Mesenchymal stem cell (in vitro differentiated cells and primary cell): ENCODE measurements at places on chromosomes 12 and 14.
A peak's percentile ranks its signal among the peaks of the same experiment; 100 is the strongest.

- H3K4me3 ChIP-seq, result no peak overlapping the region
- H3K27ac ChIP-seq, result no peak overlapping the region
- H3K4me1 ChIP-seq, result no peaks in the 10 kb centered on the region
- DNase-seq, result no peak
These were observed 67.0 kb downstream of the SDR9C7 start for GRCh38 chr12:56867216-56867615.

GRCh38 chr12:21659383-21659782, 1.7 kb upstream of the LDHB start:
- DNase-seq, result no peak
- H3K27me3 ChIP-seq, result no peaks in the 10 kb centered on the region
- peaks cover 3% of the 10 kb centered on the region for H3K4me1 ChIP-seq
- peaks cover 3% of the 10 kb centered on the region for H3K36me3 ChIP-seq

- H3K27me3 ChIP-seq, result no peaks in the 10 kb centered on the region
- peak; percentile 45 for DNase-seq
- no peak overlapping the region for H3K4me3 ChIP-seq
These were observed 15.9 kb downstream of the CFAP251 start for GRCh38 chr12:121934309-121934664.

- H3K27me3 ChIP-seq, result no peaks in the 10 kb centered on the region
- no peak overlapping the region for H3K27ac ChIP-seq
- DNase-seq, result no peak
- H3K4me1 ChIP-seq, result peaks cover 10% of the 10 kb centered on the region
These were observed 14.6 kb upstream of the UBC start for GRCh38 chr12:124928912-124929530.

DNA sequence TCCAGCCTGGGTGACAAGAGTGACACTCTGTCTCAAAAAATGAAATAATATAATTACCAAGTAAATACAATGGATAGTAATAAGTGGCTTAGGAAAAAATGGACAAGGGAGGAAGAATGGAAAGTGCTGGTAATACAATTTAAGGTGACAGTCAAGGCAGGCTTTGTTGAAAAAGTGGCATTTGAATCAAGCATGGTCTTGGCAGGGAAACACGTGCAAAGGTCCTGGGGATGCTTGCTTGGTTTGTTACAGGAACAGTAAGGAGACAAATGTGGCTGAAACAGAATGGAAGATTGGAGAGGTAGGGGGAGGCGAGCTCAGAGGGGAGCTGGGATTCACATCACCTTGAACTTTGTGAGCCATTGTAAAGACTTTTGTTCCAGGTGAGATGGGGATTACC, 153.2 kb downstream of the TMEM132C start:
- H3K36me3 ChIP-seq, result no peaks in the 10 kb centered on the region
- H3K27ac ChIP-seq, result no peak overlapping the region
- H3K27me3 ChIP-seq, result no peaks in the 10 kb centered on the region
- DNase-seq, result no peak
- no peaks in the 10 kb centered on the region for H3K4me1 ChIP-seq

- H3K36me3 ChIP-seq, result no peaks in the 10 kb centered on the region
- H3K27ac ChIP-seq, result no peak overlapping the region
- H3K27me3 ChIP-seq, result no peaks in the 10 kb centered on the region
These were observed 211.8 kb downstream of the NEDD1 start for GRCh38 chr12:97118796-97119375.

- DNase-seq, result no peak
- H3K36me3 ChIP-seq, result peaks cover 18% of the 10 kb centered on the region
- H3K4me3 ChIP-seq, result peak overlapping the region; percentile 38
- H3K27ac ChIP-seq, result peak overlapping the region; percentile 75
- H3K4me1 ChIP-seq, result peaks cover 25% of the 10 kb centered on the region
- no peaks in the 10 kb centered on the region for H3K27me3 ChIP-seq
These were observed 10.4 kb downstream of the SLC15A4 start for GRCh38 chr12:128813392-128813791.
